GF-D8 (cell line): ENCODE measurements at places on chromosomes 3 and 15.

- no peak for DNase-seq
These were observed 31.1 kb downstream of the ACAN start for GRCh38 chr15:88834211-88834812.

DNA sequence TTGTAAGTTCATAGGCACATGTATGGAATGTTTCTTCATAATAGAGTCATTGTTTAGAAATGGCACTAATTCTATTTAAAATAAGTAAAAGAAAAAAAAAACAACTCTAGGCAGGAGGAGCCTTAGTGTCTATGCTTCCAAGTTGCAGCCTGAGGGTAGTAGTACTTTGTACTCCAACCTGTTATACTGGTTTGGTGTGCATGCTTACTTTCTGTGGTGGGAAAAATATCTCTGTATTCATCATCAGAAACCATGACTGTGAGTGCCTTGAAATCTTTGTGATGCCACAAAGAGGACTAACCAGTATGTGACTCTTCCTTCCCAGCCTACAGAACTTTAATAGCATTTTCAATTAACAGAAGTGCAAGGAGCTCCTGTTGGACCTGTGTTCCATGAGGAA is 4.4 kb downstream of the NAALADL2 start:
- no peak for DNase-seq

GRCh38 chr3:143736205-143736997 is 111.9 kb downstream of the SLC9A9 start:
- no peak for DNase-seq

- no peak for DNase-seq
These were observed 51.0 kb upstream of the TP63 start for GRCh38 chr3:189580190-189580589.

GRCh38 chr3:9730657-9731205 is 804 bp upstream of the BRPF1 start:
- DNase-seq = peak; percentile 55

- no peak for DNase-seq
These were observed 145.2 kb upstream of the CBLB start for GRCh38 chr3:106013971-106014370.

GRCh38 chr3:177833332-177833731 is 636.0 kb upstream of the TBL1XR1 start:
- no peak for DNase-seq

DNA sequence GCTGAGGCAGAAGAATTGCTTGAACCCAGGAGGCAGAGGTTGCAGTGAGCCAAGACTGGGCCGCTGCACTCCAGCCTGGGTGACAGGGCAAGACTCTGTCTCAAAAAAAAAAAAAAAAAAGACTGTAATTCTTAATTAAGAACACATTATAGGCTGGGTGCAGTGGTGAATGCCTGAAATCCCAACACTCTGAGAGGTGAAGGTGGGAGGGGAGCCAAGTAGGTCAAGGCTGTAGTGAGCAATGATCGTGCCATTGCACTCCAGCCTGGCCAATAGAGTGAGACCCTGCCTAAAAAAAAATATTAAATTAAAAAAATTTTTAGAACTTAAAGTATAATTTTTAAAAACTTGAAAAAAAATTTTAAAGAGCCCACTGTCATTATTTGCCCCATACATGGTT is 13.4 kb upstream of the ARPIN start:
- DNase-seq = no peak

DNA sequence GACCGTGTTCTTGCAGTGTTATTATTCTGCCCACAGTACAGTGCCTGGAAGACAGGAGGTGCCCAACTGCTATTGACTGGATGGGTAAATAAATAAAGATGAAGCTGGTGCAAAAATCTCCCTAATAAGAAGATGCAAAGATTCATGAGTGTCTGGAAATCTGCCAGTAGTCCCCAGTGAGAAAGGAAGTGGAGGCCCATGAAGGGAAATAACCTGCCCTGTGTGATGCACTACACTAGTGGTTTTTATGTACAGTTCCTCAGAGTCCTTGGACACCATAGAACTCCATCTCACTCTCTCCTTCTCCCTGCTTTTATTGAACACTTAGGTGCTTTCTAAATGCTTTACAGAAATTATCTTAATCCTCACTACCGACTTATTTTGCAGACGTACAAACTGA is 8.3 kb upstream of the SUCLG2 start:
- DNase-seq = no peak

DNA sequence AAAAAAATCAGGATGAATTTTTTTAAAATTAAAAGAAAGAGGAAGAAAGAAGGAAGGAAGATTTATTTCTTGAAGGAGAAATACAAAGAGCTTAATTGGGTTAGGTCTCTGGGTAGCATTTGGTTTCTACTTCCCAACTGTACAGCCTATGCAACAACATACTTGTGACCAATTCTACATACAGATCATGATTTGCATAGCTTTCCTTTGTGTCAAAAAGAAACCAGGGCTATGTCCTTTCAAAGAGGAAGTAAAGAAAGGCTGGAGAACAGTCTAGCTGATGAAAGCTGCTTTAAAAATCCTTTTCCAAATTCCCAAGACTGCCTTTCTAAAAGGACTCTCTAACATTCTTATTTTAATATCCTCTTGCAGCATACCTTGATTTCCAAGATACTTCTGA is 6.1 kb upstream of the HGD start:
- no peak for DNase-seq

GRCh38 chr3:39362812-39363211 is 20.4 kb upstream of the SLC25A38 start:
- DNase-seq = no peak

- no peak for DNase-seq
These were observed 5.2 kb upstream of the MUSTN1 start for GRCh38 chr3:52839892-52840545.

DNA sequence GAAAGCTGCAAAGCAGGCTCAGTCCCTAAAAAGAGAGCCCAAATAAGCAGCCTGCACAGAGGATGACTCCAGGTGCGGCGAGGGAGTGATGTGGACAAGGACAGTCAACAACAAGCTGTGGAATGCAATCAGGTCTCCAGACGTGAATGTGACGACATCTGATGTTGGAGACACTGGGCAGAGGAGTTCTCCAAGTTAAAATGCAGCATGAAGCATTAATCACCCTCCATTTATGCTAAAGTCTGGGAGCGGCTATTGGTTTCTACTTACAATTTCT is 316.7 kb downstream of the FGF12 start:
- no peak for DNase-seq

DNA sequence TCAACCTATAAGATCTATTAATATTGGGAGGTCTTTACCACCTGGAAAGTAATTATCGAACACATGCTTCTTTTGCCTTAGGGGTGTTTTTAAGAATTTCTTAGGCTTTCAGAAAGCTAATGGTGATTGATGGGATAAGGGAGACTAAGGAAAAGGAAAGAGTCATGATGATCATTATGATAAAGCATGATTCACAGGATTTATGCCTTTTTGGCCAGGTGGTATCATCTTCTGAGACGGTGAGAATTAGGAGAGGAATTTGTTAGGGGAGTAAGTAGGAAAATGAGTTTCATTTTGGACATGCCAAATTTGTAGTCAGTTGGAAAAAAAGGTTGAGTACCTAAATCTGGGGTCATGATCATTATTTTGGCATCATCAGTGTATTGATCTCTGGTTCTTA is 8.9 kb downstream of the ARMC8 start:
- no peak for DNase-seq

DNA sequence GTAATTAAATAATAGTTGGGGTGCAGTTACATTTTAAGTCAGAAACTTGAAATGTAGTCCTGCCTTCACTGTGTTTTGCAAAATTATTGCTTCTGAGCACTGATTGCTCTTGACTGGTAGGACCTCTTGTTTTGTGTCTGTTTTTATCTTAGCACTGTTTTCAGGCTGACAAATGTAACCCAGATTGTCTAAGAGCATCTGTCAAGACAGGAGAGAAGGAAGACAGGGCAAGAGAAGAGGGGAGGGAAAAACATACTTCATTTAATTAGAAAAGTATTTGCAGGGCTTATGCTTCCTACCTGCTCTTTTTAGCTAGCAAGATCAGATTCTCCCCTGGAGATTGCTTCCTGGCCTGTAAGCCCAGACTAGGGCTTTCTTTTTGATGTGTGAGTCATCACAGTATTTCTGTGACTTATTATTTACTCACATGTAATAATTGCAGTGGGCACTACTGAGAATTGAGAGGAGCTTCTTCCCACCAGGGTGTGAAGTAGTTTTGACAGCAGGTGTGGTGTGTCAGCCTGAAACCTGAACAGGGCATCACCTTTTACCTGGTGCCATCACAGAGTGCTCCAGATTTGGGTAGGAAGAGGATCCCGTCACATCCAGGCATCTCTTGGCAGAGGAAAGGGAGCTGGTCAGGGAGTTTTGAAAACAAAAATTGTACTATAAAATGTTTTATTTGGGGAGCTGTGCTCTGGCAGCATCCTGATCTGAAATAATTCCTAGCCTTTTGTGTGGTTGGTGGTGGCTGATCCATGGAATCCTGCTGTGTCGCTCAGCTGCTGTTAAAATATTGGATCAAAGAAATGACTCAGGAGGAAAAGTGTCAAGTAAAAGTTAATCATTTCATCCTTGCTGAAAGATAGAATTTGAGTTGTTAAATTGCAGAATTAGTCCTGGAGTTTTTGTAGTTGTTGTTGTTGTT is 98.2 kb downstream of the TMEM108 start:
- no peak for DNase-seq

GRCh38 chr3:186216900-186217819 is 108.3 kb upstream of the ETV5 start:
- DNase-seq = no peak

DNA sequence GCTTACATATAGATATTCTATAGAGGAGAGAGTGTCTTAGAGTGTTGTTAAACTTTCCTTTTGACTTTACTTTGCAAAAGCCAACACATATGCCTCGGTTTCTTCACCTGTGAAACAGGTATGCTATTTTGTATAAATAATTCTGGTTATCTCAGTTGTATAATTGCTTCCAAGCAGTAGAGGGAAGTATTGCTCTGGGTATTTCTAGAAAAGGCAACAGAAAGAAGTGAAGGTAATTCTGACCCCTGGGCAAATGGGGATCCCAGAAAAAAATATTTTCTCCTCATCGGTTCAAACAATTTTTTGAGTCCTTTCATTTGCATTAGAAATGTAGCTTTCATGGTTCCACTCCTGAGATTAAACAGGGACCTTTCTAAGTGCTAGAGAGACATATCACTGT is 216.5 kb upstream of the SEMA6D start:
- DNase-seq = no peak

GRCh38 chr3:8757551-8758518 is 11.6 kb downstream of the OXTR start:
- no peak for DNase-seq

- no peak for DNase-seq
These were observed 13.4 kb upstream of the AGBL1 start for GRCh38 chr15:86066174-86066834.

DNA sequence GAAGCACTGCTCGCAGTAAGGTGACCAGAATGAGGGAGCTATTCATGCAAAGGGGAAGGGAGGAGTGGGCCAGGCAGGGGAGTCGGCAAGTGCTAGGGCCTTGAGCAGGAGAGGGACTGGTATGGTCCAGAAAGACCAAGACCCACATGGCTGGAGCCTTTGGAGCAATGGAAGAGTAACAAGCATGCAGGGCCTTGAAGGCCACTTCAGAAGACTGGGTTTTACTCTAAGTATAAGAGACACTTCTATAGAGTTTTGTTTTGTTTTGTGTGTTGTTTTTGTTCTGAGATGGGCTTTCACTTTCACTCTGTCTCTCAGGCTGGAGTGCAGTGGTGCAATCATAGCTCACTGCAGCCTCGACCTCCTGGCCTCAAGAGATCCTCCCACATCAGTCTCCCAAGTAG is 42.0 kb downstream of the BFSP2 start:
- DNase-seq = no peak

DNA sequence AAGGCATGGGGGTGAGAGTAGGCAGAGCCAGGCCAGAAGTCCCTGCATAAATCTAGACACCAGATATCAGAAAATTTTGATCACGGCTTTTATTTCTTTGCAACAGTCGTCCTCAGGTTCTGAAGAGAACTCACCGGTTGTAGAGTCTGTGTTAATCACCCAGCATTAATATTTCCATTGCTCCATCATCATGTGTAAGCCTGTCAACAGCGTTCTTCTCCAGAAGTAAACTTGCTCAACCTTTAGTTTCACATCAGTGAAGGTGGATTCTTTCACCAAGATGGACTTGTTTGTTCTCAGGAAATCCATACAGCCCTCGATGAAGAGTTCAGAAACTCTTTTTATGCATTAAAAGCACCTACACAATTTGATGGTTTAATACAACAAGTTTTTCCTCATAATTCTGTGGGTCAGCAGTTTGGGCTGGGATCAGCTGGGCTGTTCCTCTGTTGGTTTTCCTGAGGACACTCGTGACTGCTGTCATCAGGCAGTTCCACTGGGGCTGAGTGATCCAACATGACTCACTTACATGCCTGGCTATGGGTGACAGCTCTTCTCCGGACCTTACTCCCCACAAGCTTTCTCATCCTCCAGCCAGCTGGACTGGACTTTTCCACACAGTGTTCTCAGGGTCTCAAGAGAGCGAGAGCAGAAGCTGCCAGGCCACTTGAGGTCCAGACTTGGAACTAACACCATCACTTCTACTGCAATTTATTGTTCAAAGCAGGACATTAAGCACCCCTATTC is 303.4 kb downstream of the ZNF621 start:
- no peak for DNase-seq

DNA sequence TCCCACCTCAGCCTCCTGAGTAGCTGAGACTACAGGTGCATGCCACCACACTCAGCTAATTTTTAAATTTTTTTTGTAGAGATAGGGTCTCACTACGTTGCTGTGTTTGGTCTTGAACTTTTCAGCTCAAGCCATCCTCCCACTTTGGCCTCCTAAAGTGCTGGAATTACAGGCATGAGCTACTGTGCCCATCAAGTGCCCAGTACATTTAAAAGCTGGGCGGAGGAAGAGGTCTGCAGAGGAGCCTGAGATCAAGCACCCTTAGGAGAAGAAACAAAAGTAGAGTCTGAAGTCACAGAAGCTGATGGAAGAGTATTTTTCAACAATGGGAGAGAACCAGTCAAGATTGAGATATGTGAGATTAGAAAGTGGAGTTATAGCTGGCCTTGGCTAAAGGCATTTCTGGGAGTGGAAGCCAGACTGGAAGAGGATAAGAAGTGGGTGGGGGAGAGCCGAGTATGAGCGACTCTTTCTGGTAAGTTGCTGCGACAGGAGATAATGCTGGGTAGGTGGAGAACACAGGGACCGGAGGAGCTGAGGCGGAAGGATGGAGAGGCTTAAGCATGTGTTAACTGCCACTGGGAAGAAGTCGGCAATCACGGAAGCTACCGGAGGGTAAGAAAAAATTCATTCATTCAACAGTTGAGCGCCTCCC is 782 bp upstream of the IREB2 start:
- DNase-seq = peak; percentile 70

- DNase-seq = no peak
These were observed 197.9 kb downstream of the RYR3 start for GRCh38 chr15:33508703-33509102.
